ENCODE measurements at places on chromosomes 11 and 22.

DNA sequence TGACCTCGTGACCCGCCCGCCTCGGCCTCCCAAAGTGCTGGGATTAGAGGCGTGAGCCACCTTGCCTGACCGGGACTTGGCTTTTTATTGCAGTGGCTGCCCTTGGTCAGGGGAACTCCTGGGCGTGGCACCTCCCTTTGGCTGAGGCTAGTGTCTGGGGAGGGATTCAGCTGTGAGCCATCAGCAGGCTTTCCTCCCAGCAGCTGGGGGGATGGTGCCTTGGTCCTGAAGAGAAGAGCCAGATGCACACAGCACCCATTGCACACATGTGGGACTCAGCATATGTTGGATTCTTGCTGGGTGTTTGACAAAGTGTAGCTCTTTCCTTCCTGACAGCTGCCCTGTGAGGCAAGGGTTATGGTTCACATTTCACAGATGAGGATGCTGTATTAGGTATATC lies 8.4 kb downstream of the CYTH4 start:
- DNase-seq, result no peak

DNA sequence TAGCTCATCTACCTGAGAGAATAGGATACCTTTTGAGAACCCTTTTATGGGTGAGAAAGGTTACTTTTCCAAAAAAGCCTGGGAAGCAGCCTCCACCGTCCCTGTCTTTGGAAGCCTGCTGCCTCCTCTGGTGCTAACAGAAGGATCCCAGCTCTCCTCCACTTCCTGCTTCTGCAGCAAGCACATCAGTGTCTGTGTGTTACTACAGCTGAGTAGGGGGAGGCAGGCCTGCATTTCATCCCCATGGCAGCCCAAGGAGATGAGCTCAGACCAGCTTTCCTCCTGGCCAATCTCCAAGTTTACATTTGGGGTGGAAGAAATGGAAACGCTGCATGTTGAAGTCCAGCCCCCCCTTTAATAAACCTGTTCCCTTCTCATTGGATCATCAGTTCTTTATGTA lies 7.4 kb upstream of the CCDC34 start:
- DNase-seq, result no peak

DNA sequence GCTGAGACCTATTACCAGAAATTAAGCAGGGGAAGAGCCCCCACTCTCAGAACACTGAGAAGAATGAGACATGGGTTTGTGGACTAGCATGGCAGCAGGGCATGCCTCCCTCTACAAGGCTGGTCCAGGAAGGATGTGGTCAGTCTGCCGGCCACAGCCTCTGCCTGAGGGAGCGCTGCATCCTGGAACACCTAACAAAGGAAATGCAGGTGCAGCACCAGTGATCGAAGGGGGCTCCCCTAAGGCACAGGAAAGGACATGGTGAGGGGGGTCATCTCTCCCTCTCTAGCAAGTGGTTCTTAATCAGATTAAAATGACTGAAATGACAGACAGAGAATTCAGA lies 40.6 kb upstream of the ARL14EP start:
- DNase-seq, result no peak

- DNase-seq, result no peak
These were observed 4.7 kb downstream of the ACY3 start for GRCh38 chr11:67645521-67646461.

DNA sequence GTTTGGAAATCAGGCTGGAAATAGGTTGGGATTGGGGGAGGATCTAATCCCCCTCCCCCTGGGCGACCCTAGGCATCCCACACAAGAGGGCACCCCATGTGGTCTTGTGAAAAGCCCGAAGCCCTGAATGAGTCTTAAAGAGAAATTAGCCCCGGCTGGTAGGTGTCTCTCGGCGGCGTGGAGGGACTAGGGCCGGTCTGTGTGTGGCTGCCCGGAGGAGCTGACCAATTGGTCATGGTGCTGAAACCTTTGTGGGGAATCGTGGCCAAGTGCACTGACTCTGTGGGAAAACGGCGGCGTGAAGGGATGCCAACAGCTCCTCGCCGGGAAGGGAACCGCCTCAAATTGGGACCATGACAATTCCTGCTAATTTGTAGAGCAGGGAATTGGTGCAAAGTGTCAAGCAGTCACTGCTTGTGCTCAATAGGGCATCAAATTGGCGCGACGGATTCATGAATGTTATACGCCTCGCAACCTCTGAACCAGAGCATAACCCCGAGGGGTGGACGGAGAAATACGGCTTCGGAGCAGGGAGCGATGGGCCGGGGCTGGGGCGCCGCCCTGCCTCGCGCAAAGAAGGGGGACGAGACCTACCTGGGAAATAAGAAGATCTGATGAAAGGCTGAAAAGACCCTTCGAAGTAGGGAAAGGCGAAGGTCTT lies 1.5 kb downstream of the DBX1 start:
- DNase-seq, result peak; percentile 57

DNA sequence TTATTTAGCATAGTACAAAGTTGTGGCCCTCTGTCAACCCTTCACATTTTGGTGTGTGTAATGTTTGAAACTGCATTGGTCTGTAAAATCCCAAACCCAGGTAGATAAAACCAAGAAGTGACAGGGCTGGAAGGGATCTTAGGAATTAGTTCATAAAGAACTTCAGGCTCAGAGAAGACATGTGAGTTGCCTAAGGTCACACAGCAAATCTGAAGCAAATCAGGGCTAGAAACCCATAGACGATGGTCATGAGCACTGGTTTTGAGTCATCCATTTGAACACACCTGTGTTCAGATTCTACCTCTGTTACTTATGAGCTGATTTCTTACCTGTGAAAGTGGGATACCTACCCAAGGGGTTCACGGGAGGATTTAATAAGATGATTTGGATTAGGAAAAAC lies 107.1 kb downstream of the PTPRJ start:
- no peak for DNase-seq

DNA sequence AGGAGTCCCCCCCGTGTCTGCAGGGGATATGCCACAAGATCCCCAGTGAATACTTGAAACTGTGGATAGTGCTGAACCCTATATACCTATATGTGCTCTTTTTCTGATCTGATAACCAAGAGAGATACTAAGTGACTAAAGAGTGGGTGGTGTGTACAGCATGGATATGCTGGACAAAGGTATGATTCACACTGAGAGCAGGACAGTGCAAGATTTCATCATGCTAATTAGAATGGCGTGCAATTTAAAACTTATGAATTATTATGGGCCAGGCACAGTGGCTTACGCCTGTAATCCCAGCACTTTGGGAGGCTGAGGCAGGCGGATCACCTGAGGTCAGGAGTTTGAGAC lies 90.2 kb upstream of the ALKBH3 start:
- no peak for DNase-seq

DNA sequence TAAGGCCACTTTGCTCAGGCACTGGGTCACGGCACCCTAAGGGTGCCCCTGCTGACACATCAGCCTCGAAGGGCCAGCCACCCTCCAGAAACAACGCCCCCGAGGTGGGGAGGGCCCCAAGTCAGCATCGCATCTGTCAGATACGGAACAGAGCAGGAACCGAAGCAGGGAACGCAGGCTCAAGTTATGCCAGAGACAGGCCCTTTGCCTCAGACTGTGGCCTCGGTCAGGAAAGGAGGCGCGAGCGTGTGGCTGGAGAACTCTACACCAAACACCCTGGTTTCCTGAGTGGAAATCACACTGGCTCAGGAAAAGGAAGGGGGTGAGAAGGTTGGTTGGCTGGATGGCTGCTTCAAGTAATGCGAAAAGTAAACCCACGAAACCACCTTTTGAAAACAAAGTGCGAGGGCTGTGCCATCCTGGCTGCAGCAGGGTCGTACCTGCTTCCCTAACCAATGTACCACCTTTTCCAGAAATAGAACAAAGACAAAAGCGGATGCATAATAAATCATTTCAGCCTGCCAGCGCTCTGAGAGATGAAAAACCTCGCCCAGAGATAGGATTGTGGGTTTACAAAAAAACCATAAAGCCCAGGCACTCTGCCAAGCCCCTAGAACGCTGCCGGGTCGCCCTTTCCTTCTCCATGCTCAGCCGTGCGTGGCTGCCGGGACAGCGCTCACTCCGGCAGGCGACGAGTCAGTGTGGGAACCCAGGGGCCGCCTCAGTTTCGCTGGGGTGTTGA lies 38.6 kb downstream of the TRMU start:
- DNase-seq, result peak; percentile 61

Data from ACHN (cell line).